NCI-H460 (cell line): ENCODE measurements at places on chromosomes 5 and 9.

GRCh38 chr5:87535706-87536105, 123.0 kb upstream of the CCNH start:
- no peak for DNase-seq

GRCh38 chr5:78956901-78957300, 28.2 kb downstream of the ARSB start:
- no peak for DNase-seq

GRCh38 chr9:92663126-92663525, 6.8 kb downstream of the IPPK start:
- no peak for DNase-seq

- DNase-seq = no peak
These were observed 434 bp downstream of the GLRX start for GRCh38 chr5:95822043-95822541.

DNA sequence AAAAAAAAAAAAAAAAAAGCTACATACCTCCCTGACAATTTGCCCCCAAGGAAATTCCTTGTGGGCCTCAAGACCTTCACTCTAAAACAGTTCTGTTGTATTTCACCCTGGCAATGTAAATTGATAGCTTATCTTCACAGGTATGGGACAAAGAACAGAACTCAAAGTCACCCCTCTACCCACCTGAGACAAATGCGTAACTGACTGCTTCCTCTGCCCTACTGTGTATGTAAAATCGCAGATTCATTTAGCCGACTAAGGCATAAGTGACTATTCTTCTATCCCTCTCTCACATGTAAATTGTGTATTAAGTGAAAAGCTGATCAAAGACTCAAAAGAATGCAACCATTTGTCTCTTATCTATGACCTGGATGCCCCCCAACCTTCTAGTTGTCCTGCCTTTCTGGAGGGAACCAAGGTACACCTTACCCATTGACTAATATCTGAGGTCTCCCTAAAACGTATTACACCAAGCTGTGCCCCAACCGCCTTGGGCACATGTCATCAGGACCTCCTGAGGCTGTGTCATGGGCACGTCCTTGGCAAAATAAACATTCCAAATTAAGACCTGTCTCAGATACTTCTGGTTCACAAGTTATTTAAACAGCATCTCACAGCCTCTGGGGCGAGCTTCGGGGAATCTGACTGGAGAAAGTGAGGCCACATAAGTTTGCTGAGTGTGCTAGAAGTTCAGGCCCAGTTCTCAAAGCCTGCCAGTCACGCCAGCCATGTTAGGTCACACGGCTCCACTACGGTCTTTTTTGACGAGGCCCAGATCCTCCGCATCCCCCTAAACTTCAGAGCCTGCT, 954 bp downstream of the TBCA start:
- peak; percentile 24 for DNase-seq

DNA sequence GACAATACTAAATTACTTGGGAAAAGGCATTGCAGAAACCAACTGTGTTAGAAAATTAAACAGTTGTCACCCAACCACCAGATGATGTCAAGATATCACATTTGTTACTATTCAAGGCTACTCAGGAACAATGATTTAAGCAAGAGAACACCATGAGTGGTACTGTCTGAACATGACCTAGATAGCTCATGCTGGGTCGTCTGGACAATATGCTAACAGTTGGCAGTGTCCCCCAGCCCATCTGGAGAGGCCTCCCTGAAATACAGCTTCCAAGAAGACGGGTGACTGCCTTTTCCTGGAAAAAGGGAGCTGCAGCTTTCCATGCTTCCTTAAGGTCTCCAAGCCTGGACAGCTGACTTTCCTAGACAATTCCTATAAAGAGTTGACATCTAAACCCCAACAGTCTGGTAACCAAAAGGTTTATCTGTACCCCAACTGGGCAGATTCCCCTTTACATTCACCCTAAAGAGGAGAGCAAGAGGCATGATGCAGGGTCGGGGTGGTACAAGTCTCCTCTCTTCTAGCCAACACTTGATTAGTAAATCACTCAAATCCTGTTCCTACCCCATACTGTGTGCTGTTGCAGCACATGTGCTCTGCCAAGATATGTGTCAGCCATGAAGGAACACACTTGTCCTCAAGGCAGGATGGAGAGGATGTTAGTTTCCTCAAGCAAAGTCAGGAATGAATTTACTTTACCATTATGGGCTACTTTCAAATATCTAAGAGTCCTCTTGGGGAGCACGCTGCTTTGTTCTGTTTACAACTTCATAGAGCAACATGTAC, 433.0 kb downstream of the PDE4D start:
- no peak for DNase-seq

DNA sequence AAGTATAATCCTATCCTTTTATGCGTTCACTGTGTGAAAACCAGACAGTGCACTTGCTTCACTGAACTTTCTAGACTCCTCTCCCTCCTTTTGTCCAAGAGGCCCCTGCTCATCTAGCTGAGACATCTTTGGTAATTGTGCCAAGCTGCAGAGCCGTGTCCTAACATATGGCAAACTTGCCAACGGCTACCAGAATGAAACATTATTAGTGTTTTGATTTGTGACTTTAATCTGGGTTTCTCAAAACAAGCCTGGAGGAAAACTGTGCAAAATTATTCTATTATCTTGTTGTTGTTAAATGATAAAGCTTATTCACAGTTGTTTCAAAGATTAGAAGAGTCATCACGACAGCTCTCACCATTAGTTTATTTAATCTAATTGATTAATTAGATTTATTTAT, 79.0 kb upstream of the RETREG1 start:
- no peak for DNase-seq

GRCh38 chr9:69584759-69585158, 87.4 kb downstream of the APBA1 start:
- DNase-seq = no peak

GRCh38 chr5:151077967-151078366, 2.9 kb downstream of the TNIP1 start:
- no peak for DNase-seq

GRCh38 chr5:74579215-74579614, 61.3 kb downstream of the ENC1 start:
- DNase-seq = no peak

GRCh38 chr5:140923601-140924000, 2.5 kb upstream of the PCDHAC1 start:
- DNase-seq = no peak
